Stimulated activated CD4-positive, alpha-beta T cell treated with anti-CD3 and anti-CD28 coated beads, Interleukin-15, amount 100 ng/mL, for 1 hour (primary cell): ENCODE measurements at places on chromosomes 7 and 10.

DNA sequence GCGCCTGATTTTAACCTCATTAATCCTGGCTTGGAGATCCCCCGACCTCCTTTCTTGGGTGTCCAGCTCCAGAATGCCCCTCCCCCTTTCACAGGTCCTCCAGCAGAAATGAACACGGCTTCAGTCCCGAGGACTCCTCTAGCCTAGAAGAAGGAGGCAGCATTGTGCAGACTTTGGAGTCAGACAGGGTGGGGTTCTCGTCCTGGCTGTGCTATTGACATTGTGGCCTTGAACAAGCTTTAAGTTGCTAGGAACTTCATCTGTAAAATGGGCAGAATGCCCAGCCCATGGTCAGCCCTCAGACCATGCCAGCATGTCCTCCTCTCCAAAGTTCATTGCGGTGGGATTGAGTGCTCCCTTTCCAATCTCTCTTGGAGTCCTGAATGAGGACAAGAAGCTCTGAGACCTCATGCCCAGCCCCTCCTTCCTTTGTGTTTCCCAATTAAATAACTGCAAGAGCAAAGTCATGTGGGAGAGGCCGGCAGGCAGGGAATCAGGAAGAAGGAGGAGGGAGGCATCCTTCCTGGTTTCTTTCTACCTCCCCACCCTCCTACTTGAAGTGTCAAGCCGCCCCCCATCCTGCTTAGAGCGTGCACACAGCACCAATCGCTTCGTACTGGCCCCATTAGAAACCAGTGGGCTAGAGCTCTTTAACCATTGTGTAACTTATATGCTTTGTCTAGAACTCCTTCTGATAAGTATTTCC, 86.4 kb downstream of the RBM20 start:
- DNase-seq, result no peak

DNA sequence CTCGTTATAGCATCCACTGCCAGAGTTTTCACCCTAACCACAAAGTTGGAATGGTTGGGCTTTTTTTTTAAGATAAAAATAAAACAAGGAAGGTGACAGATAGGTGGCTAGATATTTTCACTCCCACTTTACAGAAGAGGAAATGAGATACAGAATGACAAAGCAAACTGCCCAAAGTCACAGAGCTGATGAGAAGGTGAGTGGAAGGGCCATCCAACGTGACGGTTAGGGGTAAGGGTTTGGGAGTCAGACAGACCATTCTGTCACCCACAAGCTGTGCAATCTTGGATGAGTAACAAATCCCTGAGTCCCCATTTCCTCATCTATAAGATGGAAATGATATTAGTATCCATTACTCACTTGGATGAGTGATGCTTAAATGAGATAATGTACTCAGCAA, 106.9 kb upstream of the PDLIM1 start:
- no peak for DNase-seq

DNA sequence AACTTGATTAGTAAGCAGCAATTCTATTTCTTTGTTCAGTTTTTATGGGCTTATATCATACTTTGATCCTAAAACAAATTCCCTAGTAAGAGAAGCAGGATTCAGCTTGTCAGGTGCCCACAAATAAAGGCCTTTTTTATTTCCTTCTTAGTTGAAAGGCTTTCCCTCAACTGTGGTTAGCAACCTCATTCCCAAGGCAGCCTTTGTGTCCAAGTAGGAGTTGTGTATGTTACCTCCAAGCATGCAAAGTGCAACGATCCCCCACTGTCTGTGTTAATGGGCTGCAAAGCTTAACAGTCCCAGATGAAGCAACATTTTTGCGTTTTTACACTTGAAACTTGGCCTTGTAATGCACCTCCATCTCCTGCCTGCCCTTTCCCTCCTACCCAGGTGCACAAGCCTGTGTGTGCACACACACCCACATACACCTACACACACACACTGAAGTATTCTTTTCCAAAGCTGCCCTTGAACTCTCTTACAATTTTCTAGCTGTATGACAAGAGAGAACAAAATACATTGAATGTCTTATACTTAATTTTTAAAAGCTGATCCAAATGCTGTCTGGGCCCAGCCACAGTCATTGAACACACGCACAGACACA, 278.2 kb downstream of the SNX13 start:
- no peak for DNase-seq

DNA sequence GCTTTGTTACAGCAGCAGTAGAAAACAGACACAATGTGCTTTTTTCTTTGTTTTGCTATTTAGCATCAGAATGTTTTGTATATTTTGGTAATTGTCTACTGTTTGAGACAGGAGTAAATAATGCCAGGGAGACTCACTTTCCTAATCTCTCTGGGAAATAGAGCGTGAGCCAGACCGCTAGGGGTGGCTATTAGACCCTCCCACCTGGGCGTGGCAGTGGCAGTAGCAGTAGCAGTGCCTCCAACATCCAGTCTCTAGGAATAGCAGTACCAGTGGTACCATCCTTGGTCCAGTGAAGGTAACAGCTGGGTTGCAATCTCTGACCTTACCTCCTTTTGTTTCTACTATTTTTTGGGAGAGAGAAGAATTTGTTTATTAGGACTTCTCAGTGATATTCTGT, 165.7 kb upstream of the MAGI2 start:
- no peak for DNase-seq

GRCh38 chr10:102743078-102743587, 615 bp upstream of the WBP1L start:
- no peak for DNase-seq

- no peak for DNase-seq
Observed at GRCh38 chr10:119309423-119309770, 102.0 kb downstream of the GRK5 start.

GRCh38 chr10:91598211-91598977, 34.5 kb downstream of the PPP1R3C start:
- no peak for DNase-seq

DNA sequence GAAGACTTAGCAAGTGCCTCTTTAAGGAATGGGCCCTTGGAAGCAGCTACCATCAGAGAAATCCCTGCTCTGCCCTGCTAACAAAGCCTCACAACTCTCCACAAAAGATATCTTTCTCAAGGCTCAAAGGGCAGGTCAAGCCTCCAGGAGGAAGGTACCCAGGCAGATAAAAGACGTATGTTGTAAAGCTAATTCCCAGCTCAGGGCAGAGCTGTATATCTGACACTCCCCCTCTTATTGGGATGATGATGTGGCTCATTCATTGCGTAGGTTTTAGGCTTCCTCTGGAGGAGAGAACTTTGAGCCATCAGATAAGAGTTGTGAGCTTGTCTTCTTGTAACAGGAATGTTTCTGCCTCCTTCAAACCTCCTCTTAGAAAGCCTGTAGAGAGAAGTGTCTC, 145.4 kb downstream of the CALN1 start:
- no peak for DNase-seq

GRCh38 chr10:78905015-78905956, 163.5 kb upstream of the ZMIZ1 start:
- no peak for DNase-seq
